ENCODE measurements at places on chromosomes 12 and 14.
A peak's percentile ranks its signal among the peaks of the same experiment; 100 is the strongest.

- no peak overlapping the region for H3K27ac ChIP-seq
- peaks cover 74% of the 10 kb centered on the region for H3K4me1 ChIP-seq
- DNase-seq: no peak
- H3K36me3 ChIP-seq: no peaks in the 10 kb centered on the region
- H3K27me3 ChIP-seq: no peaks in the 10 kb centered on the region
Measured at GRCh38 chr12:22541496-22542155, 2.7 kb downstream of the C2CD5 start.

DNA sequence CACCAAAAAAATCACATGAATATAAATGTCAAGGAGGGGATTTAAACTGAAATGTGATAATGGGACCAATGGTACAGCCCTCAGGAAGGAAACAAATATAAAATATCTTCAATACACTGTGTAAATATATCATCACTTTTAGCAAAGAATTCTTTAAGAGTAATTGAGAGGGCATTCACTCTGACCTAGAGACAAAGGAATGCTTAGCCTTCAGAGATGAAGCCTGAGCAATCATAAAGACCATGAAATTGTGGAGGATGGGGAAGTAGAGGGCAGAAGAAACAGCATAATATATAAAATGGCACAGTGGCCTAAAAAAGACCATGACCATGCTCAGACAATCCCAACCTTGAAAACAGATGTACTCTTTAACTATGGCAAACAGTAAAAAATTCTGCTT lies 20.4 kb downstream of the YAF2 start:
- no peaks in the 10 kb centered on the region for H3K27me3 ChIP-seq
- DNase-seq: no peak
- no peak overlapping the region for H3K27ac ChIP-seq
- no peaks in the 10 kb centered on the region for H3K36me3 ChIP-seq

- DNase-seq: no peak
- H3K27me3 ChIP-seq: no peaks in the 10 kb centered on the region
- H3K4me3 ChIP-seq: no peak overlapping the region
- no peak overlapping the region for H3K27ac ChIP-seq
- H3K36me3 ChIP-seq: no peaks in the 10 kb centered on the region
Measured at GRCh38 chr14:90161129-90161528, 95.2 kb upstream of the PSMC1 start.

GRCh38 chr14:56855891-56856461 lies 45.7 kb upstream of the OTX2 start:
- H3K27me3 ChIP-seq: peaks cover 90% of the 10 kb centered on the region
- DNase-seq: no peak

DNA sequence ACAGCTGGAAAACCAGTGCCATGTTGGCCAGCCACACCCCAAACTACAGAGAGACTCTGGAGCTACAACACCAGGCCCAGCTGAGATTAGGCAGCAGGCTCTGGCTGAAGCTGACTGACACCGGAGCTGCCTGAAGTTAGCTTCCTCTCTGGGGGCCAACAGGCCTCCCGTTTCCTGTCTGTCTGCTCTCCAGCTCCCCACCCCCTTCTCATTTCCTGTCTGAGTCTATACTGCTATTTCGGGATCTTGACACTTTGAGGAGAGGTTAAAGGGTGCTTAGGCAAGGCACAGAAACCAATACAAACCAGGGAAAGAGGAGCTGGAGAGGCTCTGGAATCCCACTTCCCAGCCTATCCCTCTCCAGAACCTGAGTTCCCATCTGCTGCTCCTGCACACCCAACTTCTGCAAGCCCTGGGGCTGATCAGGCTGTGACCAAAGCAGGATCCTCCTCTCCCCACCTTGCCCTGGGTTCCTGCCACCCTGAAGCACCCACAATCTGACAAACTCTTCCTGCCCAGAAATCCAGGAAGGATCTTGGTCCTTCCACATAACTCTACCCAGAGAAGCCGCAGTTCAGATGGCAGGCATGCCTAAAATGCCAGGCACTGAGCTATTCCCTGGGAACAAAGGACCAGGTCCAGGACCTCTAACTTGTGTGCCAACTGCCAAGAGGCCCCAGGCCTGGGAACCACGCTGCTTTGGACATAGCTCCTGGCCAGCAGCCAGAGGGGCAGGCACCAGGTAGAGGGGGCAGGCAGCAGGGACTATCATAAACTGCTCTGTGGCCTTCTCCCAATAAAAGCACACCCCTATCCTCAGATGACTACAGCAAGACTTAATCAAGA lies 39.9 kb downstream of the PRPF40B start:
- no peaks in the 10 kb centered on the region for H3K27me3 ChIP-seq
- H3K4me1 ChIP-seq: peaks cover 95% of the 10 kb centered on the region

DNA sequence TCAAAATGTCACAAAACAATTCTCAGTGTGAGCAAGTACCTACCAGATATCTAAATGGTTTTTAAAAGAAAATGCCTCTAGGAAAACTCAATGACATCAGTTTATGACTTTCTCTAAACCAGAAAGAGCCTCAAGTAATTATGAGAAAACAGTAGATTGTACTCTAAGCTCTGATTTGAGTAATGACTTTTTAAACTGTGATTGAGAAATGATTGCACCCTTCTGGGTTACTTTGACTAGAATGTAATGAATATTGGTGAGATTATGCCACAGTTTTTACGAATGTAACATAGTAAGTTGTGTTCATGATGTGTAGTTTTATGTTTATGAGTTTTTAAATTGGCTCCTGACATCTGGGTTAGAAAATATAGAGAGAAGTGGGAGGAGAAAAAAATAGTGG lies 68.8 kb downstream of the ALX1 start:
- no peaks in the 10 kb centered on the region for H3K4me1 ChIP-seq
- no peak overlapping the region for H3K27ac ChIP-seq
- no peak overlapping the region for H3K4me3 ChIP-seq
- no peak for DNase-seq

- no peak for DNase-seq
- peaks cover 61% of the 10 kb centered on the region for H3K27me3 ChIP-seq
- H3K4me1 ChIP-seq: peaks cover 12% of the 10 kb centered on the region
- no peak overlapping the region for H3K27ac ChIP-seq
- H3K36me3 ChIP-seq: no peaks in the 10 kb centered on the region
- H3K4me3 ChIP-seq: no peak overlapping the region
Measured at GRCh38 chr12:13437541-13437940, 241.0 kb downstream of the EMP1 start.

GRCh38 chr12:107655281-107656065 lies 30.1 kb upstream of the PWP1 start:
- no peaks in the 10 kb centered on the region for H3K36me3 ChIP-seq
- H3K4me1 ChIP-seq: no peaks in the 10 kb centered on the region
- DNase-seq: no peak
- no peak overlapping the region for H3K4me3 ChIP-seq
- H3K27ac ChIP-seq: no peak overlapping the region

GRCh38 chr12:98719515-98720504 lies 74.7 kb downstream of the APAF1 start:
- H3K4me1 ChIP-seq: no peaks in the 10 kb centered on the region
- peaks cover 52% of the 10 kb centered on the region for H3K36me3 ChIP-seq
- no peaks in the 10 kb centered on the region for H3K27me3 ChIP-seq
- no peak overlapping the region for H3K4me3 ChIP-seq
- DNase-seq: no peak

DNA sequence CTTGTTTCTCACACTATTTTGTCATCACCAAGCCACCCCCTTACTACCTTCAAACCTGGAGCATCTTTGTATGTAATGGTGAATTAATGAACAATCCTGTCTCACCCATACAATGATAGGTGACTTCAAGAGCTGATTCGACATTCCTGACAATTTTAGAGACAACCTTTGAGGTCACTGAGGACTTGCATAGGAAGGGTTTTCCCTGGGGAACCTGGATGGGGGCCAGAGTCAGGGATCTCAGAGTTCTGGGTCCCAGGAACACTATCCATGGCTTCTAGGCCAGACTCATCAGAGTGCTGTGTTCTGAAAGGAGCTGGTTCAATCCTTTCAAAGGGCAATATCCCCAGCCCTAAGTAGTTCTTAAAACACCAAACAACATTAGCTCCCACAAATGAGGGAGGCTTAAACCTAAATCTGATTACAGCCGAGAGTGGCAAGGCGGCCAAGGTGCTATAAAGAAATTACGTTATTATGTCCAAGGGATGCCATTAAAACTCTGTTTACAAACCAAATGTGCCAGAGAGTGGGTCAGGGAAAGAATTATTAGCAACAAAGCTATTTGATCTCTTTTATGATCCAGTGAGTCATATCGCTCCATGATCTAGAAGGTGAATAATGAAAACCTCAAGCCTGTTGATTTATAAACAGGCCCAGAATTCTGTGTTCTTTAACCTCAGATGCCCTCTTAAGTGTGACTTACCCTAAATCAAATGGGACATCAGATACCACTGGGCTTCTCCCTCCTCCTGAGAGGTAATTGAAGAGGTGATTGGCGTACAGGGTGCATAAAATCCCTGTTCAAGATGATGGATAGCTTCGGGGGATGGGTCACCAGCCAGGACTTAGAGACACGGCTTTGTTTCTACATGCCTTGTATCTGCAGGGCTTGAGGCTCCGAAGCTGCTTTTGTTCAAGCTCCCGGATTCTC lies 230.2 kb upstream of the TBX3 start:
- DNase-seq: no peak
- no peaks in the 10 kb centered on the region for H3K36me3 ChIP-seq
- no peak overlapping the region for H3K27ac ChIP-seq
- H3K4me3 ChIP-seq: no peak overlapping the region
- H3K4me1 ChIP-seq: no peaks in the 10 kb centered on the region

DNA sequence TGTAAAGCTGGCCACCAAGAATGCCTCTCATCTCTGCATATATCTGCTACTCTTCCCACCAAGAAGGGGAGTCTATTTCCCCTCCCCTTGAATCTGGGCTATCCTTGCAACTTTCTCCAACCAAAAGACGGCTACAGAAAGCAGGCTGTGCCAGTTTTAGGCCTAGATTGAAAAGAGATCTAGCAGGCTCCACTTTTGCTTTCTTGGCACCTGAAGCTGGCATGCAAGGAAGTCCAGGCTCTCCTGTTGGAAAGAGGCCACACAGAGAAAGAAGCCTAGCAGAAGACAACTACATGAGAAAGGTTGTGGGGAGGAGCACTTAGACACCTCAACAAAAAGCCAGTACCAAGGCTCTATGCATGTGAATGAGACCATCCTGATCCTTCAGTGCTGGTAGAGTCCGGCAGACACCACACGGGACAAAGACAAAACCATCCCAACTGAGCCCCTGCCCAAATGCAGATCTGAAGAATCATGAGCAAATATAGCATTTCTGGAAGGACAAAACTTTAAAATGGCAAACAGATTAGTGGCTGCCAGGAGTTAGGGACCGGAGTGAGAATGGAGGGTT lies 68.0 kb downstream of the SPPL3 start:
- no peak for DNase-seq
- peaks cover 79% of the 10 kb centered on the region for H3K4me1 ChIP-seq
- no peaks in the 10 kb centered on the region for H3K36me3 ChIP-seq
- H3K4me3 ChIP-seq: no peak overlapping the region
- no peaks in the 10 kb centered on the region for H3K27me3 ChIP-seq
- peak overlapping the region; percentile 43 for H3K27ac ChIP-seq

DNA sequence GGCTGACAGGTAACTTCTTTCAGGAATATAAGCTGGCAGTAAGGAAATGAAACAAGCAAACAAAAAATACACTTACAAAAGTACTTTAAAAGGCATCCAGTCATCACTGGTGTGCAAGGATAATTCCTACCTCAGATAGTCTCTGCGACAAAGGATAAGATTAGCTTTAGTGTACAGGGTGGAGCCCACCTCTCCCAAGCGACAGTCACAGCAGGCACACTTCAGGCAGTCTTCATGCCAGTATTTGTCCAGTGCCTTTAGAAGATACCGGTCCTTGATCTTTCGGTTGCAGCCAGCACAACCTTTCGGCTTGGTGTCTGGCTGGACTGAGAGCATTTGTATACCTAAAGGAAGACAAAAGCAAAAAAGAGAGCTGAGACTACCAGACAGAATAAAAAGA lies 5.4 kb downstream of the LMO3 start:
- H3K4me3 ChIP-seq: no peak overlapping the region
- no peak for DNase-seq
- H3K27me3 ChIP-seq: peaks cover 21% of the 10 kb centered on the region
- peaks cover 4% of the 10 kb centered on the region for H3K4me1 ChIP-seq
- H3K27ac ChIP-seq: no peak overlapping the region

GRCh38 chr14:34536951-34537676 lies 2.4 kb downstream of the EAPP start:
- DNase-seq: no peak
- peaks cover 35% of the 10 kb centered on the region for H3K4me1 ChIP-seq
- H3K4me3 ChIP-seq: peak overlapping the region; percentile 97
- H3K36me3 ChIP-seq: peaks cover 41% of the 10 kb centered on the region

DNA sequence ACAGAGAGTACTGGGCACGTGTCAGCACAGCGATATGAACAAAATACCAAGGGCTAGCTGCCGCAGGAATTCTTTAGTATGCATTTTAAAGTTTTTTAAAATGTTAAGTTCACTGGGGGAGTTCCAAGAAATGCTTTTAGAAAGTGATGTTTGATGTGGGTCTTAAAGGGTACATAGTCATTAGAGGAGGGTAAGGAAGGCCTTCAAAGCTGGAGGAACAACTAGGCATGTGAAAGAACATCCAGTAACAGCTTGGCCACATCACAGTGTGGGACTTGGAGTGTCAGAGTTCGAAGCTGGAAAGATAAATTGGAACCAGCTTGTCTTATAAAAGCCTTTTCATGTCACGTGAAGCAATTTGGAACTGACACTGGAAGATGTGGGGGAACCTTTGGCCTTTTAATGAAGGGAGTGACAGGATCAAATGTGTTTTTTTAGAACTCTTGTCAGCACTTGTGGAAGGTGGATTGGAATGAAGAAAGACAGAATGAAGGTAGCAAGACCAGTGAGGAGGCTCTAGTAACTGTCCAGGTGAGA lies 57.7 kb downstream of the WDR20 start:
- peaks cover 35% of the 10 kb centered on the region for H3K36me3 ChIP-seq
- H3K4me1 ChIP-seq: peaks cover 49% of the 10 kb centered on the region
- no peak overlapping the region for H3K4me3 ChIP-seq
- H3K27ac ChIP-seq: no peak overlapping the region

DNA sequence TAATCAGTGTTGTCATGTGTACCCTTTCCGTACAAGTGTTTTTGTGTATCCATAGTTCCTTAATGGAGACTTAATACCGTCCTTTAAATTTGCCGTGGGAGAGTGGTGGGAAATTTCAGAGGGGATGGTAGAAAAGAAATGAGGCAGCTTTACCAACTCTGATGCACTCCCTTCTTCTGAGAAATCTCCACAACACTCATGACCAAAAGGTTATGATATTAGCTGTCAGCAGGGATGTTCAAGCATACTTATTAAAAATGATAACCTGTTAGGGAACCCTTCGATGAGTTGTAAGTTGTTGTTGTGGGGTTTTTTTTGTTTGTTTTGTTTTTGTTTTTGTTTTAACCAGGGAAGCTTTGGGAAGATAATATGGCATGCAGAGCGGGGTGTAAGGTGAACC lies 12.5 kb downstream of the RAB21 start:
- no peak for DNase-seq
- no peak overlapping the region for H3K4me3 ChIP-seq
- H3K4me1 ChIP-seq: peaks cover 90% of the 10 kb centered on the region
- no peaks in the 10 kb centered on the region for H3K27me3 ChIP-seq

Data from left ventricle myocardium inferior (tissue), 1 donor.